ENCODE measurements at places on chromosomes 5 and 9.

DNA sequence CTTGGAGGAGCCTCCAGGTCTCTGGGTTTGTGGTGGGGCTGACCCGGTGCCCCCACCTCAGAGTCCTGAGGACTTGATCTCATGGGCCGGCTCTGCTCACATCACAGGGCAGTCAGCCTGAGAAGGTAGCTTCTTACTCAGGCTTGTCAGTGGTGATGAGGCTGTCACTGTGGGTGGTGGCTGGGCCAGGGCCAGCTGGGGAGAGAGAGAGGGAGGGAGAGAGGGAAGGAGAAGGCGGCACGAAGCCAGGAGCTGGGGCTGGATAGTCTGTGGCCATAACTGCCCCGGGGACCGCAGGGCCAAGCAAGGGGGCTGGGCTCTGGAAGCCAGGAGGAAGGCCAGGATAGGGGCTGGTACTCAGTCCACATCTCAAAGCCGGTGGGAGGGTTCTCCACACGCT is 6.5 kb downstream of the NTNG2 start:
- no peak for DNase-seq

DNA sequence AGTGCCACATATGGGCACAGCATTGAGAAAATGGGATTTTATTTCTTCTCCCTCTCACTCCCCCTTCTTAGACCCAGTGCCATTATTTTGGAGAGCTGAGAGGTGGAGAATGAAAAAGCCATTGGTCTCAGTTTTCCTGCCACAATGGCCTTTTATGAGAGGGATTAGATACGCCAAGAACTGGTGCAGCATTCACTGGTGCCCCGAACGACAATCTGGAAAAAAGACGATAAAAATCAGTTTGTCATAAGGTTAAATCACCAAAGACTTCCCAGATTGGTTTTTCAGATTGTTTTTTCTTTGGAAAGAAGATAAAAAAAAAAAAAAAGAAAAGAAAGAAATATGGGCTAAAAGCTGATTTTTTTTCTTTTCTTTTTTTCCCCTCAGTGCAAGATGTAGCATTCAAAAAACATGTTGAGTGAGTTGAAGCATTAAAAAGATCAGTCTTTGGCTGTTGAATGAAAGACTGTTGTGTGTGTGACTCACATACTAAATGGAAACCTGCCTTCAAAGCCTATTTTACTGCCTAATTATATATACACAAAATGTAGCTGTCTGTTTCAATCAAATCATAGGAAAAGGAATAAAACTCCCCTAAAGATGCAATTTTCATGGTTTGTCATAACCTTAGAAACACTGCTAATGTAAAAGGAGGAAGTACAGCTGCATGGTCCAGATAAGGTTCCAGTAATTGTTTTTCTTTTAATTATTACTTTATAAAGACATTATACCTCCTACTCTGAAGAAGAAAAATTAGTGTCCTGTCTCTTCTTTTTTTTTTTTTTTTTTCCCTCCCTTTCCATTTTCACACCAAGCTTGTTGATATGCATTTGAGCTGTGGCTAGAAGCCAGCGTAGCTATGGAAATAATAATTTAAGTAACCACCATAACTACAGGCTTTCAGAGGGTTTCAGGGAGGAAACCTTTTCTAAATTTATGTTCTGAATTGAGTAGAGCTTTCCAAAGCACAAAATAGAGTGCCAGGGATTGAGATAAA is 27.2 kb upstream of the ZNF608 start:
- DNase-seq = no peak

- no peak for DNase-seq
Measured at GRCh38 chr9:113737517-113738271, 138.4 kb upstream of the ZNF618 start.

DNA sequence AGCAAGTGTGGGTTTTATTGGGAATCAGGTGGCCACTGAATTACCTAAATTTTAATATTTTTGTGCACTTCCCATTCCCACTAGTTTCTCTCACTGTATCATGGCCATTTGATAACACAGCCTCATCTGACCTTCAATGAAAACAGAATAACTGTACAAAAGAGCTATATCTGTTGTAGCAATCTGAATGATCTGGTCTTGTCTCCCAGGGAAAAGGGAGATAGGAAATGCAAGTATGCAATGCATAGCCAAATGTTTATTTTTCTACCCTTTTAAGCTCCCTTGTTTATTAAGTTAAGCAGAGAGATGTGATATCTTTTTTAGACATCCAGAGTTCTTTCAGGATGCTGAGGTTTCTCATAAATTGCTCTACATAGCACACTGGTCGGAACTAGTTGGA is 288.3 kb upstream of the CLINT1 start:
- DNase-seq = no peak

DNA sequence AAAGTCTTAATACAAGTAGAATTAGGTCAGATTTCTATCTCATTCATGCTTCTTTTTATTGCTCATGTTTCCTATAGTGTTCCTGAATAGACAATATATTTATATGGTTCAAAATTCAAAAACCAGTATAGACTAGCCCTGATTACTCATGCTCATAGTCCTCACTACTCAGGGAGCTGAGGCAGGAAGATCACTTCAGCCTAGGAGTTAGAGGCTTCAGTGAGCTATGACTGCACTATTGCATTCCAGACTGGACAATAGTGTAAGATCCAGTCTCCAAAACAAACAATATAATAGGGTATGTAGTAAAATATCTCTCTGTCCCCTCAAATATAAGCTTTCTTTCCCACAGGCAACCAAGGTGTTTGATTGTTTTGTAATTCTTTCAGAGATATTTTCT is 2.4 kb downstream of the ANKRD31 start:
- no peak for DNase-seq

DNA sequence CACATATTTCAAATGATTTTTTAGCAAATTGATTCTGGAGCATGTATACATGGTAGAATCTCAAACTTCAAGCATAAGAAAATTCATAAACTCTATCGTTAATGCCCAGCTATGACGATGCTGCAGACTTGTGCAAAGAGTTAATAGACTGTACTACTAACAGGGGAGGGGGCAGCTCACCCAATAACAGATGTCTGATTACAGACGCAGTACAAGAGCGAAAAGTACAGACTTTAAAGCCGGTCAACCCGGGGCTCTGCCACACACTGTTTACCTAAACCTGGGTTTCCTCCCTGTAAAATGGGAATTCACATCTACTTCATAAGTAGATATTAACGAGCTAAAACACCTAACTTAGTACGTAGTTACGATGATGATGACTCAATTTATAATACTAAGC is 651 bp downstream of the TRIM23 start:
- DNase-seq = no peak

- no peak for DNase-seq
Measured at GRCh38 chr5:51047369-51047768, 335.9 kb upstream of the ISL1 start.

DNA sequence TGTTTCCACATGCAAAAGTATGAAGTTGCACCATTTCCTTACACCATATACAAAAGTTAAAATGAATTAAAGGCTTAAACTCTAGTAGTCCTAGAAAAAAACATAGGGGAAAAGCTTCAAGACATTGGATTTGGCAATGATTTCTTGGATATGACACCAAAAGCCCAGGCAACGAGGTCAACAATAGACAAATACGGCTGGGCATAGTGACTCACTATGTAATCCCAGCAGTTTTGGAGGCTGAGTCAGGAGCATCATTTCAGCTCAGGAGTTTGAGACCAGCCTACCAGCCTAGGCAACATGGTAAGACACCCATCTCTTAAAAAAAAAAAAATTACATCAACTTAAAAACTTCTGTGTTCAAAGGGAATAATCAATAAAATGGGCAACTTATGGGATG is 30.9 kb upstream of the SREK1 start:
- no peak for DNase-seq

- DNase-seq = no peak
Measured at GRCh38 chr5:8613078-8613685, 744.2 kb downstream of the MTRR start.

- DNase-seq = no peak
Measured at GRCh38 chr5:12315461-12315860, 411.2 kb upstream of the CTNND2 start.

Data from GOT3 (cell line).